ENCODE measurements at places on chromosomes 16 and 17.

DNA sequence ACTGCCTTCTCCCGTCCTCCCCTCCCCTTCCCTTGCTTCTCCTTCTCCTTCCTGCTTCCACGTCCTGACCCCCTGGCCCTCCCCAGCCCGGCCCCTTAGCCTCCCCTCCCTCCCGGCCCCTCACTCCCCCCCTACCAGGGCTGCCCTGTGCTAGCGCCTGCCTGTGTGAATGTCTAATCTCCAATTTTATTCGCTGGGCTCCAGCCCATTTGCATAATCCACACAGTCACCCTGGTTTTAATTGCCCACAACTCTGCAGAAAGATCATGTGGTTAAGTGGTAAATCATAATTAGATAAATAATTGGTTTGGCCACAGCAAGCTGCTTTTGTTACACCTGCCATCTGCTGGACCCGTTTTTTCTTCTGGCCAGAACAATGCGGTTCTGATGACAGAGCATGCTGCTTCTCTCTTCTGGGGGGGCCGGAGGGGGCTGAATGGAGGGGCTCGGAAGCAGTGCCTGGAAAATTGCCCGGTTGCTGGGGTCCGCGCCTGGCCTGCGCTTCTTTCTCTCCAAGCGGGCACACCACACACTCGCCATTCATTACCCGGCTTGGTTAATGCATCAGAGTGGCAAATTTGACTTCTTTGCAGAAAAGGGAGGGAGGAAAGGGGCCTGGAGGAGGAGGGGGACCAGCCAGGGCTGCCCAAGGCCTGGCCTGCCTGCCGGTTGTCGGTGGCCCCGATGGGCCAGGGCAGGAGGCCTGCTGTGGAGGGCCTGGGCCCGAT lies 19.5 kb upstream of the GSE1 start:
- DNase-seq, result no peak

GRCh38 chr17:55490376-55490775 lies 20.9 kb downstream of the SMIM36 start:
- no peak for DNase-seq

GRCh38 chr17:67246653-67247415 lies 1.8 kb upstream of the HELZ start:
- no peak for DNase-seq

GRCh38 chr17:51230306-51230705 lies 29.5 kb downstream of the MBTD1 start:
- DNase-seq, result no peak

- DNase-seq, result no peak
Observed at GRCh38 chr17:9236286-9237052, 215.2 kb downstream of the NTN1 start.
